ENCODE measurements at places on chromosomes 4 and X.

DNA sequence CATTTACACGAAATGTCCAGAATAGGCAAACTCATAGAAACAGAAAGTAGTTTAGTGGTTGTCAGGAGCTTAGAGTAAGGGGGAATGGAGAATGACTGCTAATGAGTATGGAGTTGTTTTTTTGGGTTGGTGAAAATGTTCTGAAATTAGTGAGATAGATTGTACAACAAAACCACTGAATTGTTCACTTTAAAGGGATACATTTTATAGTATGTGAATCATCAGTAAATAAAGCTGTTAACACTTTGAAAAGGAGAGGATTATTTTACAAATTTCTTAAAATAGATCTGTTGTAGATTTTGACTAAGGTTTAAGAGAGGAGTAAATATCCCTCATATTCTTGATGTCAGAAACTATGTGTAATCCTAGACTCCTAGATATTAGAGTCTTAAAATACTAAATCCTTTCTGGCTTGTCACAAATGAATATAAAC lies 82.7 kb downstream of the RAPGEF2 start:
- no peak for DNase-seq

- DNase-seq = no peak
Observed at GRCh38 chr4:120633810-120634209, 288.7 kb downstream of the PRDM5 start.

GRCh38 chr4:76666944-76667532 lies 230.9 kb downstream of the SOWAHB start:
- no peak for DNase-seq

DNA sequence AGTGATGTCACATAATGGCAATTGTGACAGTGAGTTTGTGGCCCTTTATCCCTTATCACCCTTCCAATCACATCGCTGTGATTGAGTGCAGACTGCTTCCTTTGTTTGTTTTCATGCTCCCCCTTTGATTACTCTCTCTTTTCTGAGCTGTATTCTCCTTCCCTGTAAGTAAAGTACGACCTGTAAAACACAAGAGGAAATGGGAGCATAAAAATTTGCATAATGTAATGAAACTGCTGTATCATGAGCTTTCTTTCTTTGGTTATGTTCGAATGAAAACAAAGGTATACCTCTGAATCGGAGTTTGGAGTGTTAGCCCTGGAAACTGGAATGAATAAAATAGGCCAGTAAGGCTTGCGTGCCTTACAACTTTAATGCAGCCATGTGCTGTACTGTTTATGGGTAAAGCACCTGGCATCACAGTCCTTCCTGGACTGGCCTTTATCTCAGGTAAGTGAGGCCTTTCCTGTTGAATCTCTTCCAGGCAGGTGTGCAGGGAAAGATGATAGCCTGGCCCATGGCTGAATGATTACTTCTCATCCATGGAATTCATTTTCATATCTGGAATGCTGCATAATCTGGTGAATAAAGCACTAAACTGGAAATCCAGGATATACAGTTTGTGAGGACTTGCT lies 26.6 kb upstream of the HS3ST1 start:
- no peak for DNase-seq

DNA sequence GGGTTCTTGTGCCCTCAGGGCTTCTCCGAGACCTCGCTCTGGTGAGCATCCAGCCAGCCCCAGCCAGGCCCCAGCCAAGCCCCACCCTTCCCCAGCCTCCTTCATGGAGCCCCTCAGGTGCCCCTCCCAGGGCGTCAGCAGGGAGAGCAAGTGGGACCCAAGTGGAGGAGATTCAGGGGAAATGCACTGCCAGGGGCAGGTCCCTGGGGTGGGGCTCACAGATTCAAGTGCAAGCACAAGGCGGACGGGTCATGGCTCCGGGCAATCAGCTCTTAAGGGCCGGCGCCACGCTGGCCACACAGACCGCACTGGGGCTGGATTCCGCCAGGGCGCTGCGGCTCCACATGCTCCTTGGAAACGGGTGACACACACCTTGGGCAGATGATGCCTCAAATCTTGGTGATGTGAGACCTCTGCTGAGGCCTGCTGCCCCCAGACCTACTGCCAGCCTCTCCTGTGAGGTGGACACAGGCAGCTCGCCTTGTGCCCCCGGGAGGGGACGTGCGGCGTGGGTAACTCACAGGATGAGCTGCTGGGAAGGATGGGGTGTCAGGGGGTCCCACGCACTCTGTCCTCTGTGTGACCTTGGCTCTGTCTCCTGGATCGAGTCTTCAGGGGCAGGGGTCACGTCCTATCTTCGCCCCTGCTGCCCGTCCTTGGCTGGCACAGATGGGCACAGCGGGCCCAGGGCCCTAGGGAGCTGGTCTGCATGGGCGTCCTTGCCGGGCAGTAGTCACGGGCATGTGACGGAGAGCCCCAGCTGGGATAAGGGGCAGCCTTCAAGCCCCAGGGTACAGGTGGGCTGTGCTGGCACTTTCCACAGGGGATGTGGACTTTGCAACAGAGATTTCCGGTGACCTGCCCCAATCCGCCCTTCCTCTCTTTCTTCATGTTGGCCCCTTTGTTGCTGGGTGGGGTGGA lies 17.1 kb downstream of the NAT8L start:
- DNase-seq = no peak

DNA sequence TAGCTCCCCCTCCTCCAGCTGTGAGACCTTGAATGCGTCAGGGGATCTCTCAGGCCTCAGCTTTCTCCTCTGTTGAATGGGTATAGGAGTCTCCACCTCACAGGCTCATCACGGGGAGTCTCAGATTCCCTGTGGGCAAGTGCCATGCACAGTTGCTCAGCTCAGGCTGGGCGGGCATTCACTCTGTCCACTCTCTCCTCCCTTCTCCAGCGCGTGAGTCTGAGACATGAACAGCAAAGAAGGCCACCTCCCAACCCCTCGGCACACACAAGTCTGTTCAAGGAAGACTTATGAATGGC lies 60.0 kb downstream of the HTRA3 start:
- DNase-seq = no peak

DNA sequence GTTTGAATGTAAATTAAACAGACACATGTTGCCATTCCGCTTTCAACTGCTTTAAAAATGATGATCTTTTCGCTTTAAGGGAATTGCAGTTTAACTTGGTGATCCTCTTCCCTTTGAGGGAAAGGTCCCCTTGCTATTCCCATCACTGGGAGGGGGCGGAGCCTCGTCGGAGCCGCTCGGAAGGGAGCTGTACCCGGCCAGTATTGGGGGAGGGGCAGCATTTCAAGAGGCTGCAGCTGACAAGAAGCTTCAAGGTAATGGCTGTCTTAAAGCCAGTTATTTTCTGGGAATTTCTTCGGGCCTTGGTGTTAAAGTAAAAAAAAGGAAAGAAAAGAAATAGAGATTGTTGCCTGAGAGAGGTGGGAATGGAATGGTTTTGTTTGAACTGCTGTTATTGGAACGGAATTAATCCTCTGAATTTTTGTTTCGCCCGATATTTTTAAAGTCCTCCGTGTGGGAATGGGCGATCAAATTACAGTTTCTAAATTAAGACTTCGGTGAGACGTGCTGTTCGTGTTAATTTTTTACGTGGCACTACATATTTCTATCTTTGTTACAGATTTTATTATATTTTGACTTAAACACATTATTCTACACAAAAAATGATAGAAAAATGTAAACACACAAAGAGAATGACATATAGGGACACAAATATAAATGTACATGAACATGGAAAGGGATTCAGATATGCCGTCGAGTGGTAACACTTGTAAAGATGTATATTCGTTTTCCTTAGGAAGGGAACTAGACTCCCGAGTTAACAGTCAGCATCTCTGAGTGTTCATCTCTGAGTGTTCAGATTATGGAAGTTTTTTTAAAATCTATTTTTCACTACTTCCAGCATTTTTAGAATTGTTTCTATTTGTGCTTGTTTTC lies 9.2 kb downstream of the PWWP3B start:
- DNase-seq = no peak

- DNase-seq = no peak
Observed at GRCh38 chr4:53614591-53614990, 23.3 kb upstream of the LNX1 start.

DNA sequence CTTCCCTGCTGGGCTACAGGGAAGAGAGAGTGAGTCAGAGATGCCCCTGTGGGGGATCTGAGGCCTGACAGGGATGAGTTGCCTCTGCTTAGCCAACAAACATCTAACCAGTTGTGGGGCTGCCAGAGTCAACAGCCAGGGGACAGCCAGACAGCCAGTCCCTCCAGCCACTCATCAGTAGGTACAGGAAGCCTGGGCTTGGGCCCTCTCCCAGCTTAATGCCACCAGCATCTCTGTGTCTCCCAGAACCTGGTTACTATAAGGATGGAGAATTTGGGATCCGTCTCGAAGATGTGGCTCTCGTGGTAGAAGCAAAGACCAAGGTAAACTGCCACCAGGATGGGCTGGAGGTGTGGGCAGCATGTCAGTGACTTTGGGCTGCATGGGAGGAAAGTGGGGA lies 17.3 kb upstream of the SASH3 start:
- DNase-seq = no peak

- no peak for DNase-seq
Observed at GRCh38 chr4:148182230-148182911, 259.8 kb downstream of the NR3C2 start.

DNA sequence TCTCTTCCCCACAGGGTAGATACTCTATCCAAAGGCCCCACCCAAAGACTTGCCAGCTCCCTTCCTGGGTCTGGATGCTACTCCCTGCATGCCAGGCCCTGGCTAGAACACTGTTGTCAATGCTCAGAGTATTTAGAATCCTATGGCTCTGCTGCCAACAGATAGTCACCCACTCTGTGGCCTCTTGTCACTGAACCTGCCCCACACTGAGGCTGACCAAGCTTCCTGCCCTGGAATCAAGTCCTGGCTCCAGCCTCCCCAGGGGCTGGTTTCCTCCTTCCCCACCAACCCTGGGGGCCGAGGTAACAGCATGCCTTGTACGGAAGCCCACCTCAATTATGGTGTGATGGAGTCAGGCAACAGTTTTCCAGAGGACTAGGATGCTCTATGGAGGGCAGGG lies 63.3 kb downstream of the EFNB1 start:
- no peak for DNase-seq

DNA sequence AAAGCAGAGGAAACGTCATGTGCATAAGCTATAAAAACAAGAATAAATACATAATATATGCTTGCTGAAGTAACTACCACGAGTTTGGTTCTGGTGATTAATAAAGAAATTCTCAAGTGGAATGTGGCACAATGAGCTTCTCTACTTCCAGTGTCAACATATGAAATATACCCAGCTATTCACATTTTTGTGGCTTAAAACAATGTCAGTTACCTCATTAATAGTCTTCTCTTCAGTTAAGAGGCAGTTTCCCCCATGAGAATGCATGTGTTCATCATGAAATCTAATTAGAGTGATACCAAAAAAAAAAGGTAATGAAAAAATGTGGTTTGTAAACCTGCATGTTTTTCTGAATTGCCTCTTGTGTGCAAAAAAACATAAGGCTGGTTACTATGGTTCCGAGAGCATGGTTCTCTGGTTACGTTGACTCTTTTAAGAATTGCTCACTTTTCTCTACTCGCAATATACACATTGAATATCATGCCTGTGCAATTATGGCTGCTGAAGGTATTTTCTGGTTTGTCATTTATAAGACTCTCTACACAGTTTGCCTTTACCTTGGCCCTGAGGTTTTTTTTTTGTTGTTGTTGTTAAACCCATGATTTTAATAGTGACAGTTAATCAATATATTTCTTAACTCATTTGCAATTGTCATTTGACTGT lies 108.2 kb downstream of the PCDH7 start:
- DNase-seq = no peak

GRCh38 chrX:72081605-72082320 lies 50.0 kb downstream of the RTL5 start:
- no peak for DNase-seq

DNA sequence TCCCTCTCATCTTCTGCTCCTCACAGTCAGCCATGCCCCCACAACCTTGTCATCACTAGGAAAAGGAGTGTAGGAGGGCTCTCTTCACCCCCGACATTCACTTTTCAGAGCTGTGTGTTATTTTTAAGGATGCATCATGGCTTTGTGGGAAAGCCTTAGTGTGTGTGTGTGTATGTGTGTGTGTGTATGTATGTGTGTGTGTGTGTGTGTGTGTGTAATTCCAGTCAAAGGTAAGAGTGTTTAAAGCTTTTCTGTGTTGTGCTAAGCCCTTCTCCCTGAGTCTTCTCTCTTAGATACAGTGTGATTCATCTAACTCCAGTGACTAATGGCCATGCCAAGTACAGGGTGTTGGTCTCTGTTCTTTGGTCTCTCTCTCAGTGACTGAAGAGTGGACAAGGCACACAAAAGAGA lies 76.6 kb downstream of the CHIC2 start:
- DNase-seq = no peak

- no peak for DNase-seq
Observed at GRCh38 chrX:129631849-129632248, 22.9 kb downstream of the APLN start.

DNA sequence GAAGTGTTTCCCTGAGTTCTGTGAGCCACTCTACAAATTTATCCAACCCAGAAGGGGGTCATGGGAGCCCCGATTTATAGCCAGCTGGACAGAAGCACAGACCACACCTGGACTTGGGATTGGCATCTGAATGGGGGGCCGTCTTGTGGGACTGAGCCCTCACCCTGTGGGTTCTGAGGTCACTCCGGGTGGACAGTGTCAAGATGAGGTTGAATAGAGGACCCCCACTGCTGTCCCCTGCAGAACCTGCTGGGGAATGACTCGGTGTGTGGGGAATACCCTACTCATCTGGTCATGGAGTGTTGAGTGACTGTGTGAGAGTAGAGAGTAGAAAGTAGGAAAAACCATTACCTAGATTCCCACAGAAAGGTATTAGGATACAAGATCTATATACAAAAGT lies 67.5 kb downstream of the ZFYVE28 start:
- DNase-seq = peak; percentile 6

- DNase-seq = no peak
Observed at GRCh38 chrX:45774961-45775360, 574.3 kb upstream of the DIPK2B start.

DNA sequence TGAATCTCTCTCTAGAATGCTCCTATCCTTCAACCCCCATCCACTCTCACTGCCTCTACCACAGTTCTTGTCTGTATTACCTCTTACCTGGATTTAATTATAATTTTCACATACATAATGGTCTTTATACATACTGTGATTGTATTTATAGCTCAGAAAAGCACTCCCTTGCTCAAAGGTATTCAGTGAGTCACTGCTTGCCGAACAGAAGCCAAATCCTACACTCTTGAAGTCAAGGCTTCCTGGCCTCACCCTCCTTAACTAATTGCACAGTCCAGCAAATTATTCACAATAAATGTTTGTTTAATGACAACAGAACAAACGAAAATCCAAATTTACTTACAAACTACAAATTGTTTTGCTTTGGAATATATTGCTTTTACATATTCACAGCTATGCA lies 159.5 kb downstream of the KLHL13 start:
- DNase-seq = no peak

All from activated CD4-positive, alpha-beta T cell treated with anti-CD3 and anti-CD28 coated beads for 1 hour (primary cell).